ENCODE measurements at places on chromosomes 1 and 21. TPM values are rescaled to one million over a fixed set of nuclear protein-coding genes. Genes with fewer than 3 reads are reported as not detected.

Gene PYHIN1
- total RNA-seq, result not detected

Gene USP48
- 22.4 TPM for total RNA-seq

Gene GJA9
- total RNA-seq, result 0.24 TPM

Gene ZP4
- not detected for total RNA-seq

Gene TSPEAR
- total RNA-seq, result not detected

Gene GPR161
- 9.4 TPM for total RNA-seq

Gene GPR3
- total RNA-seq, result not detected

Gene FMN2
- total RNA-seq, result 0.21 TPM

Gene ZFP69B
- 2.2 TPM for total RNA-seq

Gene EPS8L3
- not detected for total RNA-seq

Gene SPRR2B
- total RNA-seq, result not detected

Gene TMEM81
- 0.96 TPM for total RNA-seq

Gene PIK3CD
- 7.9 TPM for total RNA-seq

All from tracheal epithelial cell (primary cell).